Amniotic epithelial cell (primary cell): ENCODE measurements at places on chromosomes 7 and 10.

- no peak for DNase-seq
Observed at GRCh38 chr10:102426803-102427287, 5.5 kb downstream of the CUEDC2 start.

GRCh38 chr7:21154614-21155013, 273.3 kb upstream of the SP4 start:
- no peak for DNase-seq

GRCh38 chr7:111409714-111410422, 152.4 kb downstream of the IMMP2L start:
- peak; percentile 26 for DNase-seq

- no peak for DNase-seq
Observed at GRCh38 chr10:68251151-68251550, 19.2 kb upstream of the ATOH7 start.

DNA sequence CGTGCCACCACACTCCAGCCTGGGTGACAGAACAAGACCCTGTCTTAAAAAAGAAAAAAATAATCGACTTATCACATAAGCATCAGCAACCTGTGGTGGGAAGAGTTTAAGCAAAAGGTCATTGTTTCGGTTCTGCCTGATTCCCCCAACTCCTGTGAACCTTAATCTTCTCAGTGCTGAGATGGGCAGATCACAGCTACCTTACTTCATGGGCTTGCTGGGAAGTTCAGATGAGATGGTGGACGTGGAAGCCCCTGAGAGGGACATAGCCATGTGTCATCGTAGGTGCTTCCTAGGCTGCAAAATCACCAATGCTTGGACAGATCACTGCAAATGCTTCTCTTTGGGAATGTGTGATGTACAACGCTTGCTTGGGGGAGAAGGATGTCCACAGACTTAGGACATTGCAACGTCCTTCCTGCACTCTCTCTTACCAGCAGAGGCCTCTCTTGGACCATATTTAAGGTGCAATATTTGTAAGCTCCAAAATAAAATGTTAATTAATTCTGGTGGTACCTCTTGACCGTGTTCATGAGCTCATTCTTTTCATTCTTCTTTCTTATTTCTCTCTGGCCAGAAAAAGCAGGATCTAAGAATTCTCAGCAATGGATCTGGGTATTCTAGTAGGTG, 8.6 kb downstream of the GJD4 start:
- peak; percentile 42 for DNase-seq

DNA sequence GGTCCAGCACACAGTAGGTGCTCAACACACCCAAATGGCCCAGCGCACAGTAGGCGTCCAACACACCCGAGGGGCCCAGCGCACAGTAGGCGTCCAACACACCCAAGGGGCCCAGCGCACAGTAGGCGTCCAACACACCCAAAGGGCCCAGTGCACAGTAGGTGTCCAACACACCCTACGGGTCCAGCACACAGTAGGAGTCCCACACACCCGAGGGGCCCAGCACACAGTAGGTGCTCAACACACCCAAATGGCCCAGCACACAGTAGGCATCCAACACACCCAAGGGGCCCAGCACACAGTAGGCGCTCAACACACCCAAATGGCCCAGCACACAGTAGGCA, 80.8 kb downstream of the FOXL3 start:
- no peak for DNase-seq

GRCh38 chr10:76769161-76769560, 868.4 kb downstream of the KCNMA1 start:
- peak; percentile 38 for DNase-seq

- DNase-seq: peak; percentile 25
Observed at GRCh38 chr10:98074315-98074911, 44.0 kb upstream of the CRTAC1 start.

GRCh38 chr7:27198871-27199801, 755 bp downstream of the HOXA13 start:
- DNase-seq: no peak
